ENCODE measurements at places on chromosomes 5 and 9.

GRCh38 chr5:32231929-32232328 is 57.8 kb upstream of the GOLPH3 start:
- no peak for DNase-seq

DNA sequence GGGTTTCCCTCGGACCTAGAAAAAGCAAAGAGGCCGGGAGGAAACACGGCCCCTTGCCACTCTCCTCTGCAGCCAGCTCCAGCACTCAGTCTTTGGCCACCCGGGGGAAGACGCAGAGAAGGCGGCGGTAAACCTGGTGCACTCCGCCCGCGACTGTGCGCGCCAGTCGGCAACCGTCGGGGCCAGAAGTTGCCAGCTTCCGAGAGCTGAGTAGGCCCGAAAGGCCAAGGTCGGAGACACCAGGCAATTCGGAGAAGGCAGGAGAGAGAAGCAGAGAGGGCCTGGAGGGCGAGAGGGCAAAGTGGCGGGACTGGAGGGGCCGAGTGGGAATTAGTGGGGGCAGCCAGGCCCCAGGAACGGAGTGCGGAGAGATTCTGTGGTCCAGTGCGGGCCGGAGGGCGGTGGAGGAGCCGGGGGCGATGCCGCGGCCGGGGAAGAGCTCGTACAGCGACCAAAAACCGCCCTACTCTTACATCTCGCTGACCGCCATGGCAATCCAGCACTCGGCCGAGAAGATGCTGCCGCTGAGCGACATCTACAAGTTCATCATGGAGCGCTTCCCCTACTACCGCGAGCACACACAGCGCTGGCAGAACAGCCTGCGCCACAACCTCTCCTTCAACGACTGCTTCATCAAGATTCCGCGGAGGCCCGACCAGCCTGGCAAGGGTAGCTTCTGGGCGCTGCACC is at the start of gene FOXB2:
TSS of gene FOXB2 (plus strand) at position 420 of the 690 bp plus-strand sequence. CDS start at position 420, 0 bp downstream.
- DNase-seq: no peak

DNA sequence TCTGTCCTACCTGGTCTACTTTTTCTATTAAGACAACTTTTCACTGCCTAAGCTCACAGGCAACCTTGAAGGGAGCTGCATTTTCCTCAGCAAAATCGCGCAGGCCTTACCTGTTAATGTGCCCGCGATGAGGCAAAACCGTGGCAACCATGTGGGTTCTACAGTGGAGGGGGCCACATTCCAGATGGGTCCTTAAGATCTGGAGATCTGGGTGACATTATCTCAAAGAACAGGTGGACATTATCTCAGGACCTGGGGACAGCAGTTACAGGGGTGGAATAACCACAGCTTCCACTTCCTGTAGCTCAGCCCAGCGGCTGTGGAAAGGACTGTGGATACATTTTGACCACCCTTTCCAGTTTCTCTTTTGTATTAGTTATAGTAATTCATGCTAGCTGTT is 112.8 kb upstream of the PTCH1 start:
- no peak for DNase-seq

DNA sequence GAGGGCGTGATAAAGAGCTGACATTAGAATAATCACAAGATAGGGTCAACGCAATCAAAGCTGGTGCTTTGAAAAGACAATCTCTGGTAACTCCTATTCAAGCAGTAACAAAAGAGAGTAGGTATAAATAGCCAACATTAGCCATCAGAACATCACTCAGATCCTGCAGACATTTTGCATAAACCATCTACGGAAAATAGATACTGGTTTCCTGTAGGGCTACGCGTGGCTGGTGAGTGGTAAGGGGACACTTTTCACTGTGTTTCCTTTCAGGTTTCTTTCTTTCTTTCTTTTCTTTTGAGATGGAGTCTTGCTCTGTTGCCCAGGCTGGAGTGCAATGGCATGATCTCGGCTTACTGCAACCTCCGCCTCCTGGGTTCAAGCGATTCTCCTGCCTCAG is 22.3 kb downstream of the TTF1 start:
- no peak for DNase-seq

DNA sequence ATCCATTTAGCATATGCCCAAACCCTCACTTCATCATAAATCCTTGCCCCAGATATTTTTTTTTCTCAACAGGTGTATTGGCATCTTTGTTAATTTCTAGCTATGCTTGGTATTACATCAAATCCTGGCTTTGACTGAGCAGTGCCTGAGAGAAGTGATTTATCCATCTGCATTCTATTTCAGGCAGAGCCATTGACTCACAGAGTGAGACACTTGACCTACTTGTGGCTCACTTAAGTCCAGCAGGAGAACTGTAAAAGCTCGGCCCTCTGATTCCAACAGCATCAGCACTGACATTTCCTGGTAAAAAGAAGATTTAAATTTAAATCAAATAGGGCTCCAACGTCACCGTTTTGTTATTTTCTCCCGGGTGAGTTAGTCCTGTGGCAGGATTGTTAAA is 93.4 kb downstream of the PLK2 start:
- peak; percentile 10 for DNase-seq

DNA sequence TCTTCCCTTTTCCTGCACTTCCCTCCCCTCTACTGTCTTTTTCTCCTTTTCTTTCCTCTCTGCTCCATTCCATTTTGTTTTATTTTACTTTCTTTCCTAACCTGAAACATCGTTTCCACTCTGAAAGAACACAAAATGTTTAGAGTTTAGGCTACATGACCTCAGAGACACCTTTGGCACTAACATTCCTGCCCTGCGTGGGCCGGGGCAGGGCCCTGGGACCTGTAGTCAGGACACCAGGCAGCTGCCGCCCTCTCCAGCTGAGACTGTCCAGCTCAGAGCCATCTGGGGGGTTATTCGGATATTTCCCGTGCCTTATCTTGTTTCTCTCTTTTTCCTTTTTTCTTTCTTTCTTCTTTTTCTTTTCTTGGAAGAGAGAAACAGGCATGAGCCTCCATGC is 58.3 kb upstream of the ERCC6L2 start:
- DNase-seq: no peak

DNA sequence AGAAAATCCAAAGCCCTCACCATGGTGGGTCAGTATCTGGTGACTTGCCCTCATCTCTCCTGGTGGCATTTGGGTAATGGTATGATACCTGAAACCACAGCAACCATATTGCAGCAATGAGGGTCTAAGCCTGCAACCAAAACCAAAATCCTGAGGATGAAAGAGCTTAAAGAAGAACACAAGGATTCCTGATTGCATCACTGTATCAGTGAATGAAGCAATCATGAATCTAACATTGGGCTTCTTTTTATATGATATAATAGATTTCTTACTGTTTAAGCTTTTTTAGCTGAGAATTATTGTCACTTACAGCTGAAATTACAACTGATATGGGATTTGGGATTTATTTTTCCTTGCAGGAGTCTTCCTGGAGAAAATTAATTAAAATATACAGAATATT is 269.9 kb downstream of the MEF2C start:
- DNase-seq: no peak

GRCh38 chr5:56050551-56051255 is 55.9 kb upstream of the IL6ST start:
- DNase-seq: no peak

GRCh38 chr5:174444479-174445188 is 279.7 kb upstream of the MSX2 start:
- DNase-seq: no peak

GRCh38 chr9:89247431-89248353 is 63.3 kb upstream of the CKS2 start:
- no peak for DNase-seq

- DNase-seq: no peak
Measured at GRCh38 chr9:133474215-133474614, 4.7 kb downstream of the SLC2A6 start.

DNA sequence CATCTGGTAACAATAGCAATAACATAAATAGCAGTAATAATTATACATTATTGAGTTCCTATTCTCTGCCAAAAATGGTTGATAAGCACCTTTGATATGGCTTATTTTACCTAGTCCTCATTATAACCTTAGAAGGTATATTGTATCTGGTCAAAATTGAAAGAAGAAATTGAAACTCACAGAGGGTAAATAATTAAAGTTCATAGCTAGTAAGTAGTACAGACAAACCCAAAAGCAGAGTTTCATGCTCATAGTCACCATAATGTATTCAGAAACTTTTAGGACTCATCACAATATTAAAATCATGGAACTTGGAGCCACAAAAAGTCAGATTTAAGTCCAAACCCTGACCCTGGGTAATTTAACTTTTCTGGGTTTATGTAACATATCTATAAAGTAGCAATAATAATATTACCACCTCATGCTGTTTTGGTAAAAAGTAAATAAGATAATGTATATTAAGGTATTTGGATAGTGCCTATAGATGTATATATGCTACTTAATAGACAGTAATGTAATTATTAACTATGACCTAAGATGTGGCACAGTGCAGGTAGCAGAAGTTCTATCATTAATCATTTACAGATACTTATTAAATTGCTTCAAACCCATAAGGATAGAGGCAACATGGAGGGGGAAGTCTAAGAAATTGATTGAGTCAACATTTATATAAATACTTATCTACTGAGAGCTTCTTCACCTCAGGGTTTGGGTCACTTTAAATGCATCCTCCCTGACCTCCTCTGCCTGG is 32.4 kb downstream of the STK32A start:
- DNase-seq: no peak

GRCh38 chr9:130185490-130186031 is 13.4 kb downstream of the NCS1 start:
- peak; percentile 68 for DNase-seq

- DNase-seq: no peak
Measured at GRCh38 chr5:85428426-85428934, 1043.8 kb upstream of the EDIL3 start.

GRCh38 chr5:17930346-17930745 is 296.1 kb downstream of the TAF11L14 start:
- no peak for DNase-seq

DNA sequence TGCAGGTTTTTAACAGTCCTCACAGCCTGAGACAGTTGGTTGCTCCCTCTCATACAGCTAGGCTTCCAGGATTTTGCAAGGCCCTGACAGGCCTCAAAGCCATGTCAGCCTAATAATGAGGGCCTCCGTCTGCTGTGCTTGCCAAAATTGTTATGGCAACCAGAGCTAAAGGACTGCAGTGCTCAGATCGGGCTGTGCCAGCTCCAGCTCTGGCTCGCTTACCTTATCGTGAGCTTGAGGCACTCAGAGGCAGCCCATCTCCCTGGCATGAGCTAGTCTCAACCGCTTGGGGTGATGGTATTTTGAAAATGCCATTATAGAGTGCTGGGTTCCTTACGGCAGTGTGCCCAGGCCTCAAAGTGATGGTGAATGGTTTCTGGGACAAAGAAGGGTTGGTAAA is 8.4 kb downstream of the MTAP start:
- DNase-seq: no peak

GRCh38 chr9:76873056-76873792 is 32.7 kb downstream of the PRUNE2 start:
- DNase-seq: peak; percentile 53

DNA sequence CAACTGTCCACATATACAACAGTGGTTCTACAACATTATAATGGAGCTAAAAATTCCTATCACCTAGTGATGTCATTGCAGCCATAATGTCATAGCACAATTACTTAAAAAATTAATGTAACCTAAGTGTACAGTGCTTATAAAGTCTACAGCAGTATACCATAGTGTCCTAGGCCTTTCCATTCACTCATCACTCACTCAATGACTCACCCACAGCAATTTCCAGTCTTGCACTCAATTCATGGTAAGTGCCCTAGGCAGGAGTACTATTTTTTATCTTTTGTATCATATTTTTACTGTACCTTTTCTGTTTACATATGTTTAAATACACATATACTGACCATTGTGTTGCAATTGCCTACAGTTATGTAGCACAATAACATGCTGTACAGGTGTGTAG is 9.6 kb upstream of the PUM3 start:
- DNase-seq: no peak

DNA sequence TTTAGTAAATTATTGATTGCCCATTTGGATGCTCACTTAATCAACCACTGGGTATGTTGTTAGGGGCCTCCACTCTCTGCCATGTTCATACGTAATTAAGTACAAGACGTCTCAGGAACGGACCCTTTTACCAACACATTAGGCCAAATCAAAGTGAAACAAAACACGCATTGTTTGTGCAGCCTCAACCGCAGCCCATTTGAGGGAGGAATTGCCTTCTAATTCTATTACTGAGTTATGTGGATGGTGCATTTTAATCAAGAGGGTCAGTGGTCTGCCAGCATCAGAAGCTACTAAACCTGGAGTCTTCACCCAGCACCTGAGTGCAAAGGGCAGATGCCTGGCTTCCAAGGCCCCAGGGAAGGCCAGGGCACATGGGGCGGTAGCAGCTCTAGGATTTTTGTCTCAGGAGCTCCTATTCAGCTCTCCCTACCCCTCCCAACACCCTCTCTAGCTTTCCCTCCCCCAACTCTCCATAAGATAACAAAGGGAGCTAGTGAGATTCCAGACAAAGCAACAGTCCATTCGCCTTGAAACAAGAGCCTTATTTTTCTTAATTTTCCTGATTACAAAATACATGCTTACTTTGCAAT is 7.9 kb upstream of the MED27 start:
- no peak for DNase-seq
